ENCODE measurements at places on chromosomes 16 and 17.
A peak's percentile ranks its signal among the peaks of the same experiment; 100 is the strongest.

- DNase-seq = no peak
Observed at GRCh38 chr16:74742051-74742481, 32.6 kb downstream of the FA2H start.

DNA sequence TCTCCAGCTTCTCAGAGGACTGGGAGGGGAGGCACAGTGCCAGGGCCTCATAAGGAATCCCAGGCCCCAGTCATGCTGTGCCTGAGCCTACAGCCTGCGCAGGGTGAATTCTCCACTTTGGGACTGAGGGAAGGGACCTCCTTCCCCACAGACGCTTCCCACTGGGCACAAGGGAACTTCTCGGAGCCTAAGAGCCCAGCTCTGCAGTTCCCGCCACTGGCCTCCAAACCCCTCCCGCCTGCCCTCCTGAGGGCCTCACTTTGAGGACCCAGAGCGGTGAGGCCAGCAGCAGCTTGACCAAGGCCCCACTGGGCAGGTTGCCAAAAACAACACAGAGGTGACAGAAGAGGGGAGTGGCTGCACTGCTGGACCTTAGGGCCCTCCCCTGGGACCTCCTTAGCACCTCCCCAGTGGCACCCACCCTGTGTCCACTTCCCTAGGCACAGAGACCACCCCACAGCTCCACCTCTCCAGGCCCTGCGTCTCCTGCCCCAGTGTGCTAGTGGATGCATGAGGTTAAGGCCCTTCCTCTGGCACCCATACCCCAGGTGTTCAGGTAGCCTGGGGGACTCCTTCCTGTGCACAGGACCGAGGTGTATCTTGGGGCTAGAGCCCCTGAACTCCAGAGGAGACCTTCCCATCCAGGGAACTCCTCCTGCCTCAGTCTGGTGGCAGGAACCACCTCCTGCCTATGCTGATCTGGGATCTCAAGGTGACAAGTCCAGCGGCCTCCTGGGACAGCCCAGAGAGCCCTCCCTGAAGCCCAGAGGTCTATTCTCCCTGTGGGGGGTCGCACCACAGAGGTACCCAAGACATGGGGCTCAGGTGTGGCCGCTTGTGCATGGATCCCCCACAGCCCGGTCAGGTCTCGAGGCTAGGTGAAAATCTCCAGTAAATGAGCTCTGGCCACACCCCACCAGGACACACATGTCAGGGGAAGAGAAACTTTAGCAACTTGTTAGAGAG is 3.4 kb downstream of the CASKIN2 start:
- no peak for DNase-seq

GRCh38 chr16:87336434-87337240 is 19.4 kb upstream of the C16orf95 start:
- no peak for DNase-seq

GRCh38 chr17:8801135-8801840 is 2.1 kb upstream of the MFSD6L start:
- no peak for DNase-seq

DNA sequence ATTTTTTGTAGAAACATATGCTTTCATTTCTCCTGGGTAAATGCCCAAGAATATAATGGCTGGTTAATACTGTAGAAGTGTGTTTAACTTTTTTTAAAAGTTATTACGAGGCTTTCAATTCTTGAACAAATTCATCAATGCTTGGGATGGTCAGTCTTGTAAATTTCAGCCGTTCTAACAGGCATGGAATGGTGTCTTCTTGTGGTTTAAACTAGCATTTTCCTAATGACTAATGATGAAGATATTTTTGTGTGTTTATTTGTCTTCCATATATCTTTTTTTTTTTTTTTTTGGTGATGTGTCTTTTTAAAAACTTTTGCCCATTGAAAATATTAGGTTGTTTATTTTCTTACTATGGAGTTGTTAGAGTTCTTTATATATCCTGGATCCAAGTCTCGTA is 67.1 kb downstream of the MGAT5B start:
- peak; percentile 1 for DNase-seq

DNA sequence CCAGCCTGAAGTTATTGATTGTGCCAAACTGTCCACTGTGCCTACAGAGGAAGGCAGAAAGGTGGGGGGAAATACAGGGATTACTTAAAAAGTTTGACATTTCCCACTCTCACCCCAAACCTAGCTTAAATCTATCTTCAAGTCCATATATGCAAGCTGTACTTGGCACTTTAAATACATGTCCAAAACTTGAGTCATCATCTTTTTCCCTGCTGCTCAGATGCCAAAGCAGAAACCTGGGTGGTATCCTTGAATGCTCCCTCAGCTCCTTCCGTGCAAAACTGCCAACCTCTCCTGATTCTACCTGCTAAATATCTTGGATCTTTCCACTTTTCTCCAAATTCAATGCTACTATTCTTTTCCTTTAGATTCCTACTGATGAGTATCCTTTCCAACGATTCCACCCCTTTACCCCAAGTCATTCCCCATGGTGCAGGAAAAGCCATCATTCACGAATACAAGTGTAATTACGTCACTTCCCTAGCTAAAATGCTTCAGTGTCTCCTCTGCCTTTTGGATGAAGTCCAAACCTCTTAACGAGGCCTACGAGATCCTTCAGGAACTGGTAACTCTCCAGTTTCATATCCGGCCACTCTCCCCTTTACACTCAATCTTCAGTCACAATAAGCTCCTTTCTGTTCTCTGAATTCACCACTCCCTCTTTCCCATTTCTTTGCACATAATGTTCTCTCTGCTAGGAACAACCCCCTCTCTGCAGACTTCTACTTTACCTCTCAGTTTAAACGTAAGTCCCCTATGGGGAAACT is 9.3 kb downstream of the BECN1 start:
- DNase-seq = peak; percentile 47

- DNase-seq = peak; percentile 47
Observed at GRCh38 chr16:87465306-87465705, 27.5 kb downstream of the ZCCHC14 start.

DNA sequence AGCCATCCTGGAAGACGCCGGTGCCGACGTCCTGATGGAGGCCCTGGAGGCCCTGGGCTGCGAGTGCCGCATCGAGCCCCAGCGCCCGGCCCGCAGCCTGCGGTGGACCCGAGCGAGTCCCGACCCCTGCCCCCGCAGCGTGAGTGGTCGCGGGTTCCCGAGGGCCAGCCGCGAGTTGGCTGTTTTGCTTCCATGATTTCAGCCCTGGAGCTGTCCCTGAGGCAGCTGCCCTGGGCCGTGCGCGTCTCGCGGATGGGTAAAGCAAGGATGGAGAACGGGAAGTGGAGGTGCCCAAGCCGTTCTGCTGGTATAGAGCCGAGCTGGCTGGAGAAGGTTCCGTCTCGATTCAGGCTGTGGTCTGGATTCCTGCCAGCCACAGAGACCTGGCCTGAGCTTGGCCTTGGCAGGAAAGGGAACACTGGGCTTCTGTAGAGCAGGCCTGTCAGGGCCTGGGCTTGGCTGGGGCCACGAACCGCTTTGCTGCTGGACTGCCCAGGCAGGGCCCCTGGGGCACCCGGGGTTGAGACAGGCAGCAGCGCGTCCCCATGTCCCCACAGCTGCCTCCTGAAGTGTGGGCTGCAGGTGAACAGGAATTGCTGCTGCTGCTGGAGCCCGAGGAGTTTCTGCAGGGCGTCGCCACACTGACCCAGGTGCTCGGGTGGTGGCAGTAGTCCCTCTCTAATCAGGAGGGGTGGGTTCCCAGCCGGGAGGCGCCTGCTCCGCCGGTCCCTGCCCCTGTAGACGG is 941 bp upstream of the MRPS34 start:
- DNase-seq = no peak

DNA sequence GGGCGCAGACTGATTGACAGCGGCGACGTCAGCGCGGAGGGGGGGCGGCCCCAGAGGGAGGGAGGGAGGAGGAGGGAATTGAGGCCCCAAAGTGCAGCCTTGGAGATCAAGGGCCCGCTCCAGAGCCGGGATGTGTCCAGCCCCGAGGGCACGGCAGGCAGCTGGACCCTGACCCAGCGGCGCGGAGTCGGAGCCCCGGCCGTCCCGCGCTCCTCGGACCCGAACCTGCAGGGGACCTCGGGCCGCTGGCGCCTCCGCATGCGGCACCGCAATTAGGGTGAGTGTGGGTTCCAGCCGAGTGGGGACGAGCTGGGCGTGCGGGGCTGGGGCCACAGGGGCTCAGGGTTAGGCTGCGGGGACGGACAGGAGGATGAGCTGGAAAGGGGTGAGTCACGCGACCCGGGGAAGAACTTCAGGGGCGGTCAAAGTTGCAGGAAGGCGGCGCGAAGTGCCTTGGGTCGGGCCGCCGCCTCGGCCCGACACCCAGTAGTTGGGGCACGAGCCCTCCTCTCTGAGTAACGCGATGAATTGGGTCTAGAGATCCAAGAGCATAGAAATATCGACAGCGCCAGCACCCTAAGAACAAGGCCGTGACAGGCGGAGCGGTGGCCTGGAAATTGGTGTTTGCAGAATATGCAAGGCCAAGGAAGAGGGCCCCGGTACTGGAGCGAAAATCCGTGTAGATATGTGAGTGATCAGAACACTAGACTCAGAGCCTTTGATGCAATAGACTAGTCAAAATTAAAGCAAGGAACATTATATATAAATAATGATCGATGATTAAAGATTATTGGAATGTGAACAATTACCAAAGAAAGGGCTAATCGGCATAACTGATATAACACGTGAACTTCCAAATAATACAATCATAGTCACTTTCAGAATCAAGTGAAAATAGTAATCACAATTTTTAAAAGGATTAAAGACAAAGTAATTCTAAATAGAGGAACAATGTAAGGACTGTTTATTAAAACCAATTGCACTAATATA is at the start of gene TBX4:
TSS of gene TBX4 (plus strand) at position 122 of the 990 bp plus-strand sequence. CDS start 4,069 bp downstream, outside the sequence.
- no peak for DNase-seq

DNA sequence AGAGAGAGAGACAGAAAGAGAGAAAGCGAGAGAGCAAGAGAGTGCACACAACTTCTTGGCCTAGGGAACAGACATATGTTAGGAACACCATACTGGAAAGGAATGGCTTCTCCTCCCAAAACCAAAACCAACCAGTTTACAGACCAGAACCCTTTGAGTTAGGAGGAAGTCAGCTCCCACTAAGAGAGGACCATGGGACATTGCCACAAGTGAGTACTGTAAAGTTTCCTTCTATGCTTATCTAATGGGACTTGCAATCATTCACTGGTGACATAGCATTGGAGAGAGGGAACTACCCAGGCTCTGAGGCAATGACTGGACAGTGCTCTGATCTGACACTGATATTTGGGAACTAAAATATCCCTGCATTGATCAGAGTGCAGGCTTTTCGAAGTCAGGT is 32.4 kb downstream of the TBC1D3B start:
- DNase-seq = no peak

- no peak for DNase-seq
Observed at GRCh38 chr16:58501242-58502131, 1.5 kb downstream of the NDRG4 start.

GRCh38 chr17:77173104-77173503 is 32.3 kb downstream of the SEC14L1 start:
- no peak for DNase-seq

GRCh38 chr17:79706931-79707850 is 23.6 kb upstream of the ENPP7 start:
- no peak for DNase-seq

DNA sequence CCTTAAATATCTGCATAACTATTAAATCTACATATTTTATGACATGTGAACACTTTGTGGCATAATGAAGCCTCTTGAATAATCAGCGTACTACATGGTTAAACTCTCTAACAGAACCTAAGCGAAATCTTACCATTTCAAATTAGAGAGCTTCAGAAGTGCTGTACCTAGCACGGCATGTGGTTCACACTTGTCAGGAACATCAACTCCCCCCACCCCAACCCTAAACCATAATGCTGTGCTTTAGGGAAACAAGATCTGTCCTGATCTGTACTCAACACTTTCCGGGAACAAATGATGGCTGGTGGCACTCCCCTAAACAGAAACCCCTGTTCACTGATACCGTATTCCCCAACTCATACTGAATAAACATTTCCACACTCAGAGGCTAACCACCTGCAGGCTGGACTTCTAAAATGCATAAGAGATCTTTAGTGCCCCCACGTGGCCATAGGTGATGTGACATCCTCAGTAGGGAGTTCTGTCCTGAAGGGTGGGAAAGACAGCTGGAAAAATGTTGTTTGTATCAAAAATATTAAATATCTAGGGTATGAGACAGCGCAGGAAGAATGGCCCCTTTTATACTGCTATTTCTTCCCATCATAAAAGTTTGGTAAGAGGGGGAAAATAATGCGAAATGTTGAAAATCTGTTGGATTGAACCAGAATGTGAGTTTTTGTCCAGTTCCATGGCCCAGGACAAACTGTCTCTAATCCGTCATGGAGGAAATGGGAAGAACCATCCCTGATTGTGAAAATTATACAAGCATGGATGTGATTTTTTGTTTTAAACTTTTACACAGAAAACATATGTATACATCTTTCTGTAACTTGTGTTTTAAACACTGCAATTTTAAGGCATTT is 88.6 kb downstream of the USP31 start:
- DNase-seq = peak; percentile 35

DNA sequence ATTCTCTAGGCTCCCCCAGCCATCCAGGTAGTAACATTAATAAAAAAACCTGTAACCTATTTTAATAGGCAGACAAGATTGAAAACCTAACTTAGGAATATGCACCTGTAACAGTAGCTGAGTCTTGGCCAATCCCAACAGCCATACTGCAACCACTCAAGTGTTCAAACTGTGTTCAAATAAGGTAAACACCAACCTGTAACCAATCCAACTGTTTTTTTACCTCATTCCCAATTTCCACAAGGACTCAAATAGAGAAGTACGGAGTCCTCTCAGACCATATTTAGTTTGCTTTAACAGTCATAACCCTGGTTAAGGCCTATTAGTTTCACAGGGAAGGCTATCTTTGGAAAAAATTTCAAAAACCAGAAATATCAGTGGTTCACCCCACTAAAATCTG is 40.4 kb upstream of the NOS2 start:
- no peak for DNase-seq

DNA sequence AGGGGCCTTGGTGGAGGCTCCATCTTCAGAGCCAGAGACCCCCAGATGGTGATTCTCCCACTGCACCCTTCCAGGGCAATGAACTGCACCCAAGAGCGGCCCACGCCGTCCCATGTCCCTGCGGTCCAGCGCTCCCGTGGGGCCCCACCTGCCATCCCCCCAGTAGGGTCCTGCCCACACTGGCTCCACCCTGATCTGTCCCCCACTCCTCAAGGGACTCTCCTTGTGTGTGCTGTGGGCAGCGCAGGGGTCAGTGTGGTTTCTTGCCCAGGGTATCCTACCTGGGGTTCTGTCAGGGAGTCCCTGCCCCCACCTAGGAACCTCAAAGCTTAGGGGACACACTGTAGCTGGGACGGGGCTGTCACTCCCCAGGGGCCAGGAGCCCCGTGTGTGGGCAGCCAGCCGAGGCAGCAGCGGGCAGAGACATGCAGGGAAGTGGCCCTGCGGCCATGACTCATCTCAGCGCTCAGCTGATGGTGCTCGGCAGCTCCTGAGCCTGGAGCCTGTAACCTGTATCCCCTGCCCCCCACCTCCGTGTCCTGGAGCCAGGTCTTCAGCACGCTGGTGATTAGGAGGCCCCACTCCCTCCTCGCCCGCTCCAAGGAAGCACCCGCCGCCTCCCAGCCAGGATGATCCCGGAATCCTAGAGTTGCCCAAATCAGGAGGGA is 35.7 kb upstream of the SSTR5 start:
- DNase-seq = no peak

- DNase-seq = no peak
Observed at GRCh38 chr17:55606488-55606815, 95.2 kb upstream of the SMIM36 start.

- DNase-seq = no peak
Observed at GRCh38 chr16:52476111-52476510, 70.8 kb downstream of the TOX3 start.

GRCh38 chr17:28371245-28372202 is at the start of gene SARM1:
SARM1 (plus strand) TSS chr17:28371694; CDS start chr17:28372033, 339 bp downstream.
- peak; percentile 79 for DNase-seq

- DNase-seq = no peak
Observed at GRCh38 chr16:8958344-8959167, 5.2 kb downstream of the USP7 start.
